ENCODE measurements at places on chromosomes 6 and 20.

DNA sequence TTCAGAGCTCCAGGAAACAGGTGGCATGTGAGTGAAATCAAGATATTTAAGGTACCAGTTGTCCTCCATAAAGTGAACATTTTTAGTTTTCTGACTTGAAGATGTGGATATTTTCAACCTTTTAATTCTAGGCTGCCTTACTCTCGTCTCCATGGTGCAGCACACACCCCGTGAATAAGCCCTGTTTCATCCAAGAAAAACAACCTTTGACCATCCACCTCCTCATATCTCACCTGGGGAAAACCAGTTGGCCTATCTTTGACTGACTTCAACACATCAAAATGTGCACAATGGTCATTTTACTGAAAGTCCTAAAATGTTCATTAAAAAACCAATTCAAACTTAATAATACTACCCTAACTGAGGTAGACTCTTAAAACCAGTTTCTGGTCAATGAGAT, 73.8 kb upstream of the CD2AP start:
- no peak for DNase-seq

GRCh38 chr6:46042355-46042999, 26.8 kb upstream of the CLIC5 start:
- peak; percentile 18 for DNase-seq

- no peak for DNase-seq
Measured at GRCh38 chr6:22073516-22074198, 223.2 kb downstream of the PRL start.

DNA sequence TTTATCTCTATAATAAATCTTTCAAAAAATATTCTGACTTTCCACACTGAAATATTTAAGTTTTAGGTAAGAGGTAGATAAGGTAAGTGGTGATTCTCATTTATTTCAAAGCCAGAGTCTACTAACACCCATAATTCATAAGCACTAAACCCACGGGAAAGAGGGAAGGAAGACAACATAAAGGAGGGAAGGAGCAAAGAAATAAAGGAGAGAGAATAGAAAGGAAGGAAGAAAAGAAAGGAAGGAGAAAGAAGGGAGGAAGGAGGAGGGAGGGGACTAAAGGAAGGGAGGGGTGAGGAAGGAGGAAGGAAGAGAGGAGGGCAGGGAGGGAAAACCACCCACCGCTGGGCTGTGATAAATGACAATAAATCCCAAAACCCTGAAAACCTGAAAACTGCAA, 25.2 kb downstream of the MAP3K5 start:
- no peak for DNase-seq

- DNase-seq: no peak
Measured at GRCh38 chr6:69918813-69919475, 52.6 kb downstream of the COL19A1 start.

DNA sequence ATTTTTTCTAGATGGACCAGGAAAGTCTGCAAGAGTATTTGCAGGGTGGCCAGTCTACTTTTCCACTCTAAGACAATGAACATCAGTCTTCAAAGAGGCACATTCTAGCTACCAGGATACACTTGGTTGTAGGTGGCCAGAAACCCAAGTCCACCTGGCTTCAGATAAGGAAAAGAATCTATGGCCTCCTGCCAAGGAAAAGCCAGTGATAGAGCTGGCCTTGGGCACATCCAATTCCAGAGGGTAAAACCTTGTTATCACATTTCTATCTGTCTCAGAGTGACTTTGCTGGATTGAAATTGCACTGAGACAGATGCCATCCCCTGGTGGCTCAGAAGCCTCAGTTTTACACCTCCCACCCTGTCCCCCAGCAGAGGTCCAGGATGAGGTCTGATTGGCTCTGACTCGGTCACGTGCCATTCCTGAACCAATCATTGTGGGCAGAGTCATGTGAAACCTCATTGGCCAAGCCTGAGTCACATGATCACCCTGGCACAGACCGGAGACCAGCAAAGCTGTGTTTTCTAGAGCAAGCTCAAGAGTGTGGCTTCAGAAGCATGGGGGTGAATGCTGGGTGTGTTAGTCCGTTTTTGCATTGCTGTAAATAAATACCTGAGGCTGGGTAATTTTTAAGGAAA, 497.4 kb upstream of the SULF2 start:
- no peak for DNase-seq

GRCh38 chr6:12608016-12608860, 108.3 kb upstream of the PHACTR1 start:
- DNase-seq: no peak

- DNase-seq: no peak
Measured at GRCh38 chr20:57736738-57737347, 27.0 kb upstream of the PMEPA1 start.

DNA sequence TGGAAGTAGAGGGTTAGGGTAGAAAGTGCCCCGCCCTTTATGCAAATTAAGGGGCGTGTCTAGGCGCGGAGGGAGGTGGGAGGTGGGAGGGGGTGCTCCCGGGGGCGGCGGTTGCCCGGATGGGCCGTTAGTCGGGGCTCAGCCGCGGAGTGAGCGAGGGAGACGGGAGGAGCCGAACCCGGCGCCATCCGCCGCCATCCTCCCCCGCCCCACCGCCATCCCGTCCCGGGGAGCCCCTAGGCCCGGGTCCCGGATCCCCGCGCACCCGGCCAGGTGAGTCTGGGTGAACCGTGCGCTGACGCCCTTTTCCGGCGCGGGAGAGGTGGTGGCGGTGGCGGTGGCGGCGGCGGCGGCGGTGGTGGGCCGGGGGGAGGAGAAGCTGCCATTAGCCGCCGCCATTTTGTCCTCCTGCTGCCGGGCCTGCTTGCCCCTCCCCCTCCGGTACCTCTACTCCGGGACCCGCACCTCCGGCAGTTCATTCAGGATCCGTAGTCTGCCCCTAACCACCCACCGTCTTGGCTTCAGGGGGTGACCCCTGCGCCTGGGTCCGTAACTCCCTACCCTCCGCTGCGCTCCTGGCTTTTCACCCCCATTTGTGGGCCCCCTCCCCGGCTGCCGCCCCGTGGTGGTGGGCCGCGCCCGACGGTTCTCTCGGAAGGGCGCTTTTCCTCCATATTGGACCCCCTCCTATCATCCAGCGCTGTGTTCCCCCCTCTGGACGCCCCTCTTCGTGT, at the start of gene PRRC2A:
Gene PRRC2A, plus strand, starts transcription at position 130 of the 734 bp plus-strand sequence. CDS start 2,075 bp downstream, outside the sequence.
- no peak for DNase-seq

- no peak for DNase-seq
Measured at GRCh38 chr6:128206610-128207426, 306.0 kb upstream of the THEMIS start.

DNA sequence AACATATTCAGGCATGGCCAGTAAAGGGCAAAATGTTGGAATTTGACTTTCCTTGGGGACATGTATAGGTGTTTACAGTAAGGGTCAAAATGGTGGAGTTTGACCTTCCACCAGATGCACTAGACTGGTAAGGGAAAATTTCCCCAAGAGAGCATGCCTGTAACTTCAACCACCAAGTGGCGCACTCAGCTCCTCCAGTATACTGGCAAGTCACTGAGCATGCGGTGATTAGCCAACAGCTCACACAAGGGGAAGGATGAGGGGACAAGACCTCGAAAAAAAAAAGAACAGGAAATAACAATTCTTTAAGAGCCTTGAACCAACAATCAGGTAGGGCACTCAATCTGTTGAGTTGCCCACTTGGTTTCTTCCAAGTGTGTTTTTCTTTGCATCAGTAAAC, 140.9 kb downstream of the EYS start:
- DNase-seq: peak; percentile 10

DNA sequence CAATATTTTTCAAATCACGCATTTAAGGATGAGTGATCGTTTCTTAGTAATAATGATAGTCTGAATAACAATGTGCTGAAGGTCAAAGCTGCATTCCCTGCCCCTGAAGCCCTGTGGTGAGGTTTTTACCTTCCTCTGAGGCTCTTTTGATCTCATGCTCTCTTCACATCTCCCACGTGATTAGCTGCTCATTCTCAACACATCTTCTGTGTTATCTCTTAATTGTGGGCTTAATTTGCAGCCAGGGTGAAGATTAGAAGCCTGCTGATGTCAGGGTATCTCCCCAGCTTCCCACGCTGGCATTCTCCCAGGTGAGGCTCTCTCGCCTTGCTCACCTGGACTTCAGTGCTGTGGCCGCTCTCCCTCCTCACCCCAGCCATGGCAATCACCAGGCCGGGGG, 109.7 kb upstream of the FOXQ1 start:
- no peak for DNase-seq

GRCh38 chr6:135257631-135258405, 76.7 kb downstream of the MYB start:
- no peak for DNase-seq

DNA sequence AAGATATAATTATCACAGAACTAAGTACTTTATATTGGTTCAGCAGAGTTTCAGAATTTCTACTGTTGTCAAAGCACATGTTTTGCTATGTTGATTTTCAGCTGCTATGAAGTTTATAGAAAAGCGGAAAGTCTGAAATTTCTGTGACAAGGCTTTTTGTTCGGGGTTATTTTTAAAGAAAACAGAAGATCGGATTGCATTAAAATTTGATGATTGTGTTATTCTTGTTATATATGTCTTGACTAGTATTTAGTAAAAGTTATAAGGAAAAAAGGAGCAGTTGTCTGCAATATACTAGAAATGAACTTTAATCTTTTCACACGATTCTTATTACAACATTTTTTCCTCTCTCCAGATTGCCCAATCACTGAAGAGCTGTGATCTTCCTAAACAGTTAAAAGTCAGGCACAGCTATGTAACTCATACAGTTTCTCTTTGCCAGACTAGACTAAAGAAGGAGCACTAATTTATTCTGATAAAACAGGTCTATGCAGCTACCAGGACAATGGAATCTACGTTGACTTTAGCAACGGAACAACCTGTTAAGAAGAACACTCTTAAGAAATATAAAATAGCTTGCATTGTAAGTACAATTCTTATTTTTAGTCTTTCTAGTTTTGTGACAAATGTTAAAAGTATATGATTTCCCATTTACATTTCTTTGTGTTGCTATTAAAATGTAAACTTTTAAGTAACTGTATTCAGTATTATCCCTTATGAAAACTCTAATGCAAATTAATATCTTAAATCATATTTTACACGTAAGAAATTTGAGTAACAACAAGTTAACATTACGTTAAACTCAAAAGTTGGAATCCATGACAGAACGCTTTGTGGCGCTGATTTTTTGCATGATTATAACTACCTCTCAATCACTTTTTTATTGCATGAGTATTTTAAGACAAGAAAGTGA, at the start of gene ENPP3:
Gene ENPP3, plus strand, starts transcription at position 423 of the 913 bp plus-strand sequence. Its CDS starts 83 bp downstream, at position 506.
- DNase-seq: no peak

DNA sequence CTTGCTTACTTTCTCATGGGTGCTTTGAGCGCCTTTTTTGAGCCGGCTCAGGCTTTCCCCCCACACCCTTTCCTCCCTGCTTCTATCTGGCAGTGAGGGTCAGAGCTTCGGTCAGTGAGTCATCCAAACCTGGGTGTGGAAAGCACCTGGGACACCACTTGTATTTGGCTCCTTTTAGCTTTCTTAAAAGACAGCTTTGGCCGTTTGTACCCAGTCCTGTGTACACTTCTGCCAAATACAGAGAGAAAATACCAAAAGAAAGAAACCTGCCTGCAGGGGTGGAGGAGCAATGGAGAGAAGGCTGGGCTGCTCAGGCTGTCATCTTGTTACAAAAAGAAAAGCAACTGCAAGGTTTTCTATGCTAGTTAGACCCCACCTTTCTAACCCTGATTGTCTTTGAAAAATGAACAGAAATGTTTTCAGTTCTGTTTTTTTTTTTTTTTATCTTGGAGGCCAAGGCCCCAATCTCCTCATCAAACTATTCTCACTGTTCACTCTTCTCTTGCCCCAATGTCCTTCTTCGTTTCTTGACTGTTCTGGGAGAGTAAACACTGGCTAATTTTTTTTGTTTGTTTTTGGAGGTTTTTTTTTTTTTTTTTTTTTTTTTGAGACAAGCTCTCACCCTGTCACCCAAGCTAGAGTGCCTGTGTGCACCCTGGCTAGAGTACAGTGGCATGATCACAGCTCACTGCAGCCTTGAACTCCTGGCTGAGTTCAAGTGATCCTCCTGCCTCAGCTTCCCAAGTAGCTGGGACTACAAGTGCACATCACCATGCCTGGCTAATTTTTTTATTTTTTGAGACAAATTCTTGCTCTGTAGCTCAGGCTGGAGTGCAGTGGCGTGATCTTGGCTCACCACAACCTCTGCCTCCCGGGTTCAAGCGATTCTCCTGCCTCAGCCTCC, 76.4 kb downstream of the SSR1 start:
- no peak for DNase-seq

GRCh38 chr6:63349401-63349800, 29.6 kb upstream of the LGSN start:
- DNase-seq: no peak

DNA sequence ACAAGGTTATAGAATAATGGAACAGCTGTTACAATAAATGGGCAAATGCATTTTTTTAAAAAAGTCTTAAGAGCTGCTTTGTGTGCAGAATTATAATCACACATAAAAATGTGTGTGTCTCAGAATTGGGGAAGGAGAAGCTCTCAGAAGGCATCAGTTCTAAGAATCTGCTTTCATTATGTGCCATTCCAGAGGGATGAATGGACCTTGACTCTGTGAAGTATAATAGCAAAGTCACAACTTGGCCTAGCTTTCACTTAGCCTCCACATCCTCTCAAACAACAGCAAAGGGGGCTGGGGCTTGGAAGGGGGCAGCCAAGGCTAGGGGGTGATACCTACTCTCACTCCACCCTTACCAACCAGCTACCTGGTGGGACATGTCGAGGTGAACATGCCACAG, 265.0 kb downstream of the CDC5L start:
- no peak for DNase-seq

All from NCI-H524 (cell line).